ENCODE measurements at places on chromosomes 7 and 10.

DNA sequence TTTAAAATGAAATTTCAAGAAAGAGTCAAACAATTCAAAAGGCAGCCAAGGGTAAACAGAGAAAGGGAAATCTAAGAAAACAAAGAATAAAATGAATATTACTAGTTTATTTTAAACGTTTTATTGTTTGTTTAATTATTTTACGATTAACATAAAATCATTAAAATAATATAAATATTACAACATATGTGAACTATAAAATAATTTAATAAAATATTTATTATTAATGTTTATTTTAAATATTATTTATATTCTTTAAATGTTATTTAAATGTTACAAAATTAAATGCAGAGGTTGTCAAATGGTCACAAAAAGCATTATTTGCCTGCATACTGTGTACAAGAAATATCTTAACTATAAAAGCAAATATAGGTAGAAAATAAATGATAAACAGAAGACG is 786.7 kb upstream of the GHITM start:
- DNase-seq: no peak

DNA sequence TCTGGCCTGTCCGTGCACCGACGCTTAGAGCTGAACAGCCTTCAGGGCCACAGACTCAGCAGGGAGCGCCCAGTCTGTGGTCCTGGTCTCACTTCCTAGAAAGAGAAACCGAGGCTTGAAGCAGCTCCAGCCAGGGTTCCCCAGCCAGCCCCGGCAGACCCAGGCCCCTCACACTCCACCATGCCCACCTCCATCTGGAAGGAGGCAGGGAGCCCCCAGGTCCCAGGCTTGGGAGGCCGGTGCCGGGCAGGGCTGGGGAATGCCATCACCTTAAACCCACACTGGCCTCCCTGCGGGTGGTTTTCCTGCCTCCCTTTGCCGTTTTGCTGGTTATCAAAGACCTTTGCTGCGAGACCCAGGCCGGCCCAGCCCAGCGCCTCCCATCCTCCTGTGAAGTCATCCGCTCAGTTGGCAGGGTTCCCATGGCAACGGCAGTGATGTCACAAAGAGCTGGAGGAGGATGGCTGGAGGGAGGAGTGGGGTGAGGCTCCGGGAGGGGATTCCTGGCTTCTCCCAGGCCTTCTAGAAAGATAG is 24.0 kb downstream of the ELFN1 start:
- peak; percentile 69 for DNase-seq

DNA sequence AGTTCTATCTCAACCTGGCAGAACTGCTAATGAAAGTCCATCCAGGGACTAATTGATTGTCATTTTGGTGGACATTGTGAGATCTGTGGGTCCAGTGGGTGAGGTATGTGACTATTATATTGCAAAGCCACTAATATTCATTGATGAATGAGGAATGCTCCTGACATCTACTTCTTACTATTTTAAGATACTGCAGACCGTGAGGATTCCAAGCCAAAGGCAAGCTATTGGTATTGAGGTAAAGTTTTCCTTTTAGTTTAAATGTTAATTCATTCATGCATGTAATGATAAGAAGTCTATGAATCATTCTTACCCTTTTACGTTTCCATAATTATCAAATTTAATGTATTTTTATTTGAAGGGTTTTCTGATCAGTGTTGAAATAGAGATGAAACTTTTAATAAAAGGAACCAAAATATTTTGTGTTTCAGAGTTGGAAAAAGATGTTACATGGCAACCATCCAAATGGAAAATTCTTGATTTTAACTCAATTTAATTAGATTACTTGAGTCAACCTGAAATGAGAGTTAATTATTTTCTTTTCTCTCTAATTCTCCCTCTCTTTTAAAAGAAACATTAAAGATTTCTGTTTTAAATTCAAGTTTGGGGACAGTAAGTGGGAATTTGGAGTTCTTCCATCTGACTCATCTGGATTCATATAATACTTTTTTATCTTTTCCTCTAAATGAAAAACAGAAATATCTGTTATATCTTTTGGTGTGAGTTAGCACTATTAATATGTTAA is 39.6 kb downstream of the NUP205 start:
- DNase-seq: no peak

GRCh38 chr7:137944168-137944567 is 57.7 kb downstream of the CREB3L2 start:
- DNase-seq: no peak

DNA sequence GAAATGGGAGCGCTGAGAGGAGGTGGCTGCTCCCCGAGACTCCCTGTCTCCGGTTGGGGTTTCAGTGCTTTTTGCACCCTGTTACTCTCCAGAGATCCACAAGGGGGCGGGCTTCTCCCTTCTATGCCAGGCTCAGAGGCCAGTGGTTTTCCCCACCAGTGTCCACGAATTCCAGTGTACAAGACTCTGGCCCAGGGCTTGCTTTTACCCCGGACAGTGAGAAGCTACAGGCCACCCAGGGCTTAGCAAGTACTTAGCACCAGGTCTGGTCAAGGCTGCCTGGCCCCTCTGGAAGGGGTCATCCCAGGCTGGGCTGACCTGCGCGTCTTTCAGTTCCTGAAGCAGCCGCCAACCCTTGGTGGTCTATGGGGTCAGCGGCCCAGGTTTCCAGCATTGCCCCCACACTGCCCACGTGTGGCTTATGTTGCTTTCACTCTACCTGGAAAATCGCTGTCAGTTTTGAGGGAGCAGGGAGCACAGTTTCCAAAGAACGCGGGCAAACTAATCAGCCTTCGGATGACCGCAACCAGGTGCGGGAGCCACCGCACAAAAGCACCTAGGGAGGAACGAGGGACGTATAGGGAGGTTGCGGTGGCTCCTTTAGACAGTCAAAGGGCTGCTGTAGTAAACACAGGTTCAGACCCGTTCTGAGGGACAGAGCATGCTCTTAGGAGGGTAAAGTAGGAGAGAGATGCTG is 6.8 kb downstream of the CYP26A1 start:
- peak; percentile 52 for DNase-seq

DNA sequence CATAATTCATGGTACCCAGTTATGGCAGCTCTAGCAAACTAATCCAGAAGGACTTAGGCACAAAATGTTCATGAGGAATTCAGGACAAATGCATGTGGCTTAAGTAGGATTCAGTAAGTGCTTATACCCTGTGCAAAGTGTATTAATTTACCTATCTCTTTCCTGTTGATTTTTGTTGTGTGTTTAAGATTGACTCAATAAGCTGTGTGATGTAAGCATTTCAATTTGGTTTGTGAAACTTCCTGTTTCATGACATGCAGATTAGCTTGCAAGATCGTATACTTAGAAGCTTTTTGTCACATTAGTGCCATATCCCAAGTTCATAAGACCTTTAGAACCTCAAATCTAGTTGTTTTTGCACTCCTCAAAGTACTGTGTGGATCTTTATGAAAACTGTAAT is 416.7 kb downstream of the ARL4A start:
- DNase-seq: peak; percentile 32

DNA sequence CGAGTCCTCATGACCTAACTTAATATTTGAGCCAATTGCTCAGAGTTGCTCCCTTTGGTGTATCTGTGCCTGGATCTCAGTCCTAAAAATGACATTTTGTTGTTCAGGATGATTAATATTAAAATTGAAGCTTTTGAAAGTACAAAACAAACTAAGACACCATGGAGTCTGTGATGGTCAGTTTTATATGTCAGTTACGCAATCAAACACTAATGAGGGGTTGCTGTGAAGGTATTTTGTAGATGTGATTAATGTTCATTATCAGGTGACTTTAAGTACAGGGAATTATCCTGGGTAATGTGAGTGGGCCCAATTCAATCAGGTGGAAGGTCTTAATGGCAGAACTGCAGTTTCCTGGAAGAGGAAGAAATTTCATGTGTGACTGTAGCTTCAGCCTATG is 546.7 kb downstream of the REEP3 start:
- DNase-seq: no peak

DNA sequence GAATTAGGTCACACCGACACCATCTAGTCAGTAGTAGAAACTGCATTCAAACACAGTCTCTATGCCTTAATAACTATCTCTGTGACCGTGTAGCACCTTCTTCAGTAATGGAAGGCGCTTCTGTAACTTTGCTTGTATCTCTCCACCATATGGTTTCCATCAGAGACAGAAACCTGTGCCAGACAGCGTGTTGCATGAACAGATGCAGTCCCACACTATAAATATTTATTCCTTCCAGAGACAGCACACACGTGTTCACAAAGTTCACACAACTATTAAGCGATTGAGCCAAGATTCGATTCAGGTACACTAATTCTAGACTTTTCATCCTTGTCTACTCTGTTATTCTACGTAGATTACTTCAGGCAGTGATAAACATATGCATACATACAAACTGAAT is 873.9 kb upstream of the MBL2 start:
- DNase-seq: no peak

GRCh38 chr10:4602764-4603491 is 223.1 kb upstream of the AKR1E2 start:
- DNase-seq: no peak

GRCh38 chr7:94367949-94368348 is 26.7 kb upstream of the COL1A2 start:
- peak; percentile 62 for DNase-seq

DNA sequence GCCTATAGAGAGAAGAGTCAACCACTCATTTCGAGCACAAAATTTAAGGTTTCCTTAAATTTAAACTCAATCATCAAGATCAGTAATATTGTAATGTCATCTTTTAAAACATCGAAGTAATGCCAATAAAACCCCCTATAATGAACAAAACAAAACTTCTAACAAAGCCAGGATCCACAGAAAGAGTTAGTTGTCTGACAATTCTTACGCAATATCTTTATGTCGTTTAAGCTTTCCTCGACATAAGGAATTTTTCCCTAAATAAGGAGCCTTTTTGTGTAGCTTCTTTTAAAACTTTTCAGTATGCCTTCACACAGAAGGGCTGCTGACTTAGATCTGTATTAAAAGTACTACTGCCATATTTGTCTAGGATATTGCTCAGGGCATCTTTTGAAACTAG is 7.5 kb downstream of the EBLN1 start:
- no peak for DNase-seq

GRCh38 chr7:66899552-66900280 is 21.3 kb upstream of the TMEM248 start:
- DNase-seq: no peak

- no peak for DNase-seq
Observed at GRCh38 chr10:219731-220472, 84.6 kb downstream of the ZMYND11 start.

- DNase-seq: peak; percentile 57
Observed at GRCh38 chr7:42232275-42232674, 4.7 kb downstream of the GLI3 start.

DNA sequence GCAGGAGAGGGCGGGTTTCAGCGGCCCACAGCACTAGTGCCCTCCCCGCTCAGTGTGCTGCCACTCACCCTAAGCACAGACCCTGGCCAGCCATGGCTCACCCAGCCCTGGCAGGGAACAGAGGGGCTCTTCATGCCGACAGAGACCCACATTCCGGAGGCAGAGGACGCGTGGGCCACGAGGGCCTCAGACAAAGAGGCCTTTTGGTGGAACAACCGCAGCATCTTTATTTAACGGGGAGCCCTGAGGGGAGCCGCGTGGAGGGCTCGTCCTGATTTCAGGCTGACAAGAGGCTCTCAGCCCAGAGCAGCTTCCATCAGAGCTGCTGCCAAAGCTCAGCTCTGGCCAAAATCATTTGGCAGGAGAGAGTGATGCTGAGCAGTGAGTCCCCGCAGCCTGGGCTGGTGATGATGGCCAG is 127.8 kb downstream of the SH3PXD2A start:
- no peak for DNase-seq
